ENCODE measurements at places on chromosomes 3 and 15.
A peak's percentile ranks its signal among the peaks of the same experiment; 100 is the strongest.

DNA sequence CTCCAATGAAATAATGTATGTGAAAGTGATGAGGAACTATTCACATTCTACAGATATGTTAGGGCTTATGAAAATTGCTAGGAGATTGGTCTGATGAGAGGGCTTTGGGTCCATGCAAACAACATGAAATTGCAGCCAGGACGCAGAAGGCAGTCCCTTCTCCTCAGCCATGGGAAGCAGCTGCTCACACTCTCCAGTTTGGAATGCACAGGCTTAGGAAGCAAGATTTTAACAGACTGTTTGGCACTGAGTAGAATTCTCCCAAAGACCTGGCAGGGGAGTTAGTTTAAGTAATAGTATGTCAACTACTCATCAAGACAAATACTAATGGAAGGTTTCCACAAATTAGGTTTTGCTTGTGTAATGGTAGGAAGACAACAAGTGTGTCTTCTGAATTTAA lies 500.7 kb upstream of the ARRDC4 start:
- no peak for DNase-seq

GRCh38 chr3:163018664-163019063 lies 1522.1 kb downstream of the OTOL1 start:
- DNase-seq, result no peak

DNA sequence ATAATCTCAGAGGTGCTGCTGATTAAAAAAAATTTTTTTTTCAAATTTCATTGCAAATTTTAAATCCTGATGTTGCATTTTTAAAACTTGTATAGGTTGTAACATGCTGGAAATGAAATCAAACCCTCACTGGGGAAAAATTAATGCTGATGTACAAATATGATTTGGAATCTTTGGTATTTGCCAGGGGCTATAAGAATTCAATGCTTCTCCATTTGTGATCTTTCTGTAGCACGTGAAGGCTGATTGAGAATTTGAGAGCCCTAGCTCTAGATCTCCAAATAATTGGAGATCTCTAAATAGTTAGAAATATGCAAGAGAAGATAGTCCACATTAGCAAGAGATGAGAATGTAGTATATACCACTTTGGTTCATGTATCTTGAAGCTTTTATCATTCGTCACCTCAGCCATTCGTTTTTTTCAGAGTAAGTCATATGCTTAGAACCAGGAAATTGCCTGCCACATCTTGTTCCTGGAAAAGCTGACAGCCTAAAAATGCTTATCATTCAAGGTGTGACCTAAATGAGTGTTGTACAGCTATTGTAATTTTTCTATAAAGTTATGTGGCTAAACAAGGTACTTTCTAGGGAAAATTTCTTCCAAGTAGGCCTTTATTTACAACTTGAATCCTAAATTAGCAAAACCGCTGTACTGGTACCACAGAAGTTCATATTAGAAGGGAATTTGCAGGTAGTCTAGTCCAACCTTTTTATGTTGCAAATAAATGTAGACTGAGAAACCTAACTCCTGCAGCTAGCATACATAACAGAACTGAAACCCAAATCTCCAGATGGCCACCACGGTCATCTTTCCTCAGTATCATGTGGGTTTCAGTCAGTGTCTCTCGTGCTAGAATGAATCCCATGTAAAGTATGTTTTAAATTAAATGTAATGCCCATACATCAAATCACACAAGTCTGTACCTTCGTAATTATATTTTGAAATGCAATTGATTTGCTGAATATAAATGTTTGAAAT lies 48.5 kb downstream of the FNDC3B start:
- DNase-seq, result peak; percentile 48

DNA sequence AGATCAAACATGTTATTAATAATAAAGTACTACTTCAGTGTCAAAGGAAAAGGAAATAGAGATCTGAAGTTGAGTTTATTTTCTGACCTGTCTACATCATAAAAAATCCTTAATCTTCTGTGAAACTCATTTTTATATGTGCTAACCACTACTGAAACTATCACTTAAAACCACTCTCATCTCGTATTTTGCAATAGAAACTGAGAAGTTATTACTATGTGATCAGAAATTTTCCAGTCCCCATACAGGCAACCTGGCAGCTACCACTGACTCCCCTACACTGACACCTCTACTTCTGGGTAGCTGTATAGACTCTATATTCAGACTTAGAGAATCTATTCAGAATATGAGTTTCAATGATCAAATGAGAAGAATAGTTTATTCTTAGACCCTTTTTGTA lies 8.3 kb downstream of the HDGFL3 start:
- DNase-seq, result no peak

DNA sequence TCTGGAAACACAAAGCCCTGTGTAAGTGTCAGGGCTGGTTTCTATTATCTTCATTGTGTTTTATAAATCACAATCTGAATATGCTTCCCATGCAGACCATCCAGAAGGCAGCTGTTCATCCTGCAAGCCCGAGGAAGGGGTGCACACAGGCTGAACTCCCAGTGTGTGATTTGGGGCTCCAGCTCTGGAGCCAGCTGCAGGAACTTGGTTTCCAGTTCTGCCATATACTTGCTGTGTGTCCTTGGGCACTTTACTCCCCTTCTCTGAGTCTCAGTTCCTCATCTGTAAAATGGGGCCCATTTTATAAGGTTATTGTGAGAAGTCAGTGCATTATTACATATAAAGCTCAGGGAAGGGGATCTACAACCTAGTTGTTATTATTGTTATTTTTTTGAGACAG lies 22.6 kb downstream of the CYP8B1 start:
- DNase-seq, result no peak

Measured in hematopoietic multipotent progenitor cell treated with erythropoietin and hydrocortisone succinate and interleukin-3 and kit ligand, for 4 days (in vitro differentiated cells).